ENCODE measurements at places on chromosomes 13 and 19.

DNA sequence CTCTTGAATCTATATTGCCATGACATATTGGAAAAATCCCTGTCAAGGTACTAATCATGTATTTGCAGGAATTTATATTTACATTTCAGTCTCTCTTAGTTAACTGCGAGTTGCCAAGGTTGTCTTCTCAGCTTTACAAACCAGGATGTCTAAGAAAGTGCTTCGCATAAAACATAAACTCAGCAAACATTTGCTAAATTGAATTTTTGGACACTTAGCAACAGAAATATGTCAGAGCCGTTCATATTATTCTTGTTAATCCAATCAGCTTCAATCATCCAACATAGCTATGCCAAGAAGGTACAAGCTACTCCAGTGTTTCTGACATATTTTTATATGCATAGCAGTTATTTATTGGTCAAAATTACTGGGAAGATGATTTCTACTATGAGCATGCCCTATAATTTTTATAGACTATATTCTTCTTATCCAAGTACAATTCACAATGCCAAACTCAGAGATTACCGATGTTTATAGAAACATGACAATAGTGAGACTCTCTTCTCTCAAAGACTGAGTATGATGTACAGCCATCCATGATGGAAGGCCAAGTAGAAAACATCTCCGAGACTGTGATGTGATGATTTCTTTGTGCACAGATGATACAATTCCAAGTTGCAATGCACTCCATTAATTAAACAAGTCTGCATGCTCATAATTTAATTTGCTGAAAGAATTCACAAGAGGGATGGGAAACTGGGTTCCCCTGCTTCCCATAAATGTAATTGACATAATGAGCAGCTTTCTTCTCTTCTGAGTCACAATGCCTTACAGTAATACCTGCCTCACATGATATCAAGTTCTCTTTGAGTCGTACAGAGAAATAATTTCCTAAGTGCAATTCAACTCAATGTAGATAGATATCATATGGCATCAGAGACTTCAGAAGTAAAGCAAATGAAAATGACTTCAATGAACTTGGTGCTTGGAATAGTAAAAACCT, 776.3 kb downstream of the EFNB2 start:
- no peak for DNase-seq

- no peak for DNase-seq
Measured at GRCh38 chr19:17953316-17953801, 13.5 kb upstream of the KCNN1 start.

- DNase-seq: no peak
Measured at GRCh38 chr13:58992478-58993042, 1171.2 kb downstream of the DIAPH3 start.

GRCh38 chr13:74629985-74630384, 495.8 kb upstream of the KLF12 start:
- DNase-seq: no peak

GRCh38 chr13:20873348-20873747, 29.2 kb downstream of the XPO4 start:
- no peak for DNase-seq

GRCh38 chr13:95740979-95741320, 64.0 kb downstream of the DNAJC3 start:
- DNase-seq: no peak

DNA sequence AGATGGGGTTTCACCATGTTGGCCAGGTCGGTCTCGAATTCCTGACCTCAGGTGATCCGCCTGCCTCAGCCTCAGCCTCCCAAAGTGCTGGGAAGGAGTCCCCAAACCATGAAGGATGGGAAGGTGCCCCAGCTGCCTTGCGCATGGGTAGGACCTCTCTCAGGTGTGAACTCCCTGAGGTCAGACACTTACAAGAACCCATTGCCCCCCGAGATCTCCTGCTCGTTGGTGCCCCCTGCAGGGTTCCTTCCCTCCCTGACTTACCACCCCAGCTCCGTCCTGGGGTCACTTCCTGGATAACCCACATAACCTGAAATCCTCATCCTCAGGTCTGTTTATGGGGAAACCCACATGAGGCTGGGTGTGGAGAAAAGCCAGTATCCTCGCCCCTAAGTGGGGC, 41.7 kb downstream of the UNC13A start:
- no peak for DNase-seq

DNA sequence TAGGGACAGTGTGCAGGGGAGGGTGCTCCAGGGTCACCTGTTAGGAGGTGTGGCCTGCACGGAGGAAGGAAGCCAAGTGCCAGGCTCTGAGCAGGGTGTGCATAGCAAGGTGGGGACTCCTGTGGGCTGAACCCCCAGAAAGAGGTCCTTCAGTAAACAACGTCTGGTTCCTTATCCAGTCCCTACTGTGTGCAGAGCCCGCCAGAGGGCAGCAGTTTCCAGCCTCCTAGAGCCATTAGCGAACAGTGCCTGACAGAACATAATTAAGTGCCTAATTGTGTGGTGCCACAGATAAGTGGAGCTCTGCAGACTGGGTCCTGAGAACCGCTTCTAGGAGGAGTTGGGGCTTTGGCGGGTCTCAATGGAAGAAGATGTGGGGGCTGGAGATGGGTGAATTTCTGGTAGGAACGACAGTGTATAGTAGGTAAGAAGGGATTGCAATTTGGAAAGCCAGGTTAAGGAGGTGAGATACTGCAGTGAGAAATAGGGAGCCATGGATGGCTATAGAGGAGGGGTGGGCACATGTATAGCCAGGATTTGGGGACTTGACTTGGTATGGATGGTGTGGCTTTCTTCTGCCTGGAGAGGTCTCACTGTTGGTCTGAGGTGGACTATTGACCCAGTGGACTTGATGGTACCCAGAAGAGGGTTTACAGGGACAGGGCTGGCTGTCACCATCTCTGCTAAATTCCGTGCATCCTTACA, 323.1 kb downstream of the ZNF536 start:
- no peak for DNase-seq

DNA sequence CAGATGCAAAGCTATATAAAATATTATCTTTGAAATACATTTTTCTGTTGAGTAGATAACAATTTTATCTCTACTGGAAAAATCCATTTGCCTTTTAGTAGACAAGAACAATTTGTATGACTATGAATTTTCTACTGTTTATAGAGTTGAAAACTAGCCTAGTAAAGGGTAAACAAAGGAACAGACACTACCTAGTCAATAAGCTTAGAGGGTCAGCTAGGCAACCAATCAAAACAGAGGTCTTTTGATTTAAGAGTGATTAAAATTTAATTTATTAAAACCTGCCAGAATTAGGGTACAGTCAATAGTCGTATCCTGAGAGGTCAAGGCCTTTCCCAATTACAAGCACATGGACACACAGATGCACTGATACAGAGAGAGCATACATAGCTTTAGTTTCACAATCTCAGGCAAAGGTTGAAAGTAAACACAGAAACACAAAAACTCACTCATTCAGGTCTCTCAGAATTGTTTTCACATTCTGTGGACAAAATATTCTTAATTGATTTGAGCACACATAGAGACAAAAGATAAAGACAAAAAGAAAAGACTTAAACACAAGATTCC, 24.5 kb upstream of the GPC6 start:
- no peak for DNase-seq

DNA sequence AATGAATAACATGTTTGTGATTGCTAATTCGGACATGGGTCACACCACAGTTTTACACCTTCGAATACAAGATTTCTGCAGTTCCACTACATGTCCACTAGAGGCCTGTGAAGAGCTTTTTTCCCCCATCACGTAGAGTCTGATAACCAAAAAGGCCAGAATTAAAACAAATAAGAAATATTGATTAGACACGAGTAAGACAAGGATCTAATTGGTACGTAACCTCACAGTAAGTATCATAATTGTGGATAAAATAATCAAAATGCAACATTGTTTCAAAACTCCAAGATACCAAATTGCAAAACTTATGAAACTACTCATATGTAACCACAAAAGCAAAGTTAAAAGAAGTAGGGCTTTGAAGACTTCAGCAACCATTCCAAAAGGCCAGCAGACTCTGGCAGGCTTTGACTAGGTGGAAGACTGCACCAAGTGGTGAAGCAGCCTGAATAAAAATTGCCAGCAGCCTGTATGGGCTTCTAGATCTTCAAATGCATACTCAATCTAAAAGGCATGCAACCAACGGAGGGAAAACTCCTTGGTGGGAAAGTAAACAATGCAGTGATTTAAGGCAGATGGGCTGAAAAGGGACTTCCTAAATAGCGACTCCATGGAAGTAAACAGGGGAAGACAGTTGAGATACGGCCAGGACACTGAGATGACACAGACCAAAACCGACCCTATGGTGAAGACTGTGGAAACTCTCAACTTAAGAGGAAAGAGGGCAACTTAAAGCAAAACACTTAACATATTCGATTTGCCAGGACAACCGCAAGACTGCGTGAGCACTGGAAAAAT, 56.7 kb downstream of the STARD13 start:
- peak; percentile 58 for DNase-seq

DNA sequence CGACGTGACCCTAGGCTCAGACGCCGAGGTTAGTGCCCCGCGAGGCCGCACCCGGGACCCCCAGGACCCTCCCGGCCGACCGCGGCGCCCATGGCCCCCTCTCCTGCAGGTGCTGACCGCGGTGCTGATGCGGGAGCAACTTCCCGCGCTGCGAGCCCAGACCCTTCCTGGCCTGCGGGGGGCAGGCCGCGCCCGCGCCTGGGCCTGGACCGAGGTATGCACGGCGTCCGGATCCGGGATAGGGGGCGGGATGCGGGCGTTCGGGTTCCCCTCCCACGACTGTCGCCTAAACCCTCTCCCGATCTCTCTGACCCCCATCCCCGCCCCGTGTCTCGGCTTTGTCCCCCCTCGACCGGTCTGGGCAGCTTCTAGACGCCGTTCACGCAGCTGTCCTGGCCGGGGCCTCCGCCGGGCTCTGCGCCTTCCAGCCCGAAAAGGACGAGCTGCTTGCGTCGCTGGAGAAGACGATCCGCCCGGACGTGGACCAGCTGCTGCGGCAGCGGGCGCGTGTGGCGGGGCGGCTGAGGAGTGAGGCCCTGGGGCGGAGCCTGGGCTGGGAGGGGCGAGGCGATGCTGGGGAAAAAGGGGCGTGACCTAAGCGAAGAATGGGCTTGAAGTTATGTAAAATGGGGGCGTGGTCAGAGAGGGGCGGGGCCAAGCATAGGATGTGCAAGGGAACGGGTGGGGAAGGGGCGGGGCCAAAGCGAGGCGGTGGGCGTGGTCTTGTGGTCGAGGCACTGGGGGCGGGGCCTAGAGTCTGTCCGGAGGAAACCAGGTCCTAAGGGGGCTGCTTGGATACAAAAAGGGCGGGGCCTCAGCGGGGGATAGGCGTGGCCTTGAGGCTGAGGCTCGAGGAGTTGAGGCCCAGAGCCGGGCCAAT, 16.0 kb upstream of the COLGALT1 start:
- peak; percentile 75 for DNase-seq

DNA sequence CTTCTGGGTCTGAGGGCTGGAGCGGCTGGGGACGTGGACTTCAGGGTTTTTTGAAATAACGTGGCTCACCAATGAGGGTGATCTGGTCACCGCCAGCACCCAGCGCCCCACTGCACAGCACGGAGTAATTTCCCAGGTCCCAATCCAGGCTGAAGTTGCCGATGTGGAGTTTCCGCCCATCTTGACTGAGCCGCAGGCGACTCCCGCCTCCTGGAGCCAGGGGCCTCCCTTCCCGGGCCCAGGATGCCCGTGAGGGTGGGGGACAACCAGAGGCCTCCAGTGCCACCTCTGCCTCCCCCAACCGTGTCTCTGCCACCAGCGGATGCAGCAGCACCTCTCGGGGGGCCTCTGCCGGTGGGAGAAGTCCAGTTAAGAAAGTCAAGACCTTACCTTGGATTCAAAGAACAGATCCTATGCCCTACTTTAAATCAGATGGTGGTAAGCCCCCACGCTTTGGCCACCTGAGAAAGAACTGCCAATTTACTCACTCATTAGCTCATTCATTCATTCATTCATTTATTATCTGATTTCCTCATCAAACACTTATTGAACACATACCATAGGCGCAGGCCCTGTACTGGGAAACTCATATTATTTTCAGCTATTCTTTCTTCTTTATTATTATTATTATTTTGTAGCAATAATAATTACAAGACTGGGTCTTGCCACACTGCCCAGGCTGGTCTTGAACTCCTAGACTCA, 3.9 kb downstream of the VSIG10L start:
- no peak for DNase-seq

- DNase-seq: no peak
Measured at GRCh38 chr13:49567491-49567890, 17.9 kb downstream of the RCBTB1 start.

DNA sequence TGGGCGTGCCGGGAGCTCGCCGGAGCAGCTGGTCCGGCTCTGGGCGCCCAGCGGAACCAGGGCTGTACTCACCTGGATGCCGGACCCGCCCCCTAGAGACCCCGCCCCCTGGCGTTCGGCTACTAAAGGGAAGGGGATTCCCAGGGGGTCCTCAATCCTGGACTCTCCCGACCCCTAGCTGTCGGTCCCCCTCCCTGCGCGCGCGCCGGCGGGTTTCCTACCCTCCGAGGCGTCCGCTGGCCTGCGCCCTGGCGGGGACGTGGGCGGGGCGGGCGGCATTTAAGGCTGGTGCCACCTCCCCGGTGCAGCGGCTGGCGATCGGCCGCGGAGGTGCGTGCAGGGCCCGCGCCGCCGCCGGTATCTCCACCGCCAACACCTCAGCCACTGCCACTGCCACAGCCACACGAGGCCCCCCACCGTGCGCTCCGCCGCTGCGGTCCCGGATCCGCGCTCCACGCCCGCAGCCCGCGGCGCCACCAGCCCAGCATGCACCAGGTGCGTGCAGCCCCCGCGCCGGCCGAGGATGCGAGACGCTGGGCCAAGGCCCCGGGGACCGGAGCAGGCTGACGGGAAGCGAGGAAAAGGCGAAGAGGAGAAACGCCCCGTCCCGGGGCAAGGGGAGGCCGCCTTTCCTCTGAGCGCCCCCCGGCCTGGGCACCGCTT, at the start of gene ATP12A:
TSS of gene ATP12A (plus strand) at position 151 of the 663 bp plus-strand sequence. CDS start at position 487, 336 bp downstream.
- DNase-seq: no peak

GRCh38 chr19:46601318-46602224, at the start of gene CALM3:
Gene CALM3, plus strand, starts transcription at chr19:46601330. Its CDS starts 105 bp downstream, at chr19:46601435.
- DNase-seq: no peak

- no peak for DNase-seq
Measured at GRCh38 chr19:7516333-7516732, 430 bp downstream of the ZNF358 start.

GRCh38 chr19:33416307-33417215, 43.1 kb downstream of the CEBPG start:
- DNase-seq: no peak

GRCh38 chr13:38954291-38954690, 36.3 kb downstream of the STOML3 start:
- DNase-seq: no peak

- DNase-seq: no peak
Measured at GRCh38 chr13:100315522-100315921, 226.6 kb downstream of the PCCA start.

- no peak for DNase-seq
Measured at GRCh38 chr19:31314849-31315629, 34.2 kb downstream of the TSHZ3 start.

- no peak for DNase-seq
Measured at GRCh38 chr19:13130886-13131490, 12.9 kb downstream of the NACC1 start.

Data from putamen (tissue), 1 donor.